Spleen (tissue), 13 donors: ENCODE measurements at places on chromosomes 11 and 22. TPM values are rescaled to one million over a fixed set of nuclear protein-coding genes. Genes with fewer than 3 reads are reported as not detected.

- H3K27me3 ChIP-seq = no peaks in the 10 kb centered on the region
- H3K27ac ChIP-seq = no peak overlapping the region
- no peak for DNase-seq
- H3K4me3 ChIP-seq = no peak overlapping the region
- H3K4me1 ChIP-seq = no peaks in the 10 kb centered on the region
- H3K36me3 ChIP-seq = no peaks in the 10 kb centered on the region
Measured at GRCh38 chr11:79648766-79649520, 208.1 kb upstream of the TENM4 start.

DNA sequence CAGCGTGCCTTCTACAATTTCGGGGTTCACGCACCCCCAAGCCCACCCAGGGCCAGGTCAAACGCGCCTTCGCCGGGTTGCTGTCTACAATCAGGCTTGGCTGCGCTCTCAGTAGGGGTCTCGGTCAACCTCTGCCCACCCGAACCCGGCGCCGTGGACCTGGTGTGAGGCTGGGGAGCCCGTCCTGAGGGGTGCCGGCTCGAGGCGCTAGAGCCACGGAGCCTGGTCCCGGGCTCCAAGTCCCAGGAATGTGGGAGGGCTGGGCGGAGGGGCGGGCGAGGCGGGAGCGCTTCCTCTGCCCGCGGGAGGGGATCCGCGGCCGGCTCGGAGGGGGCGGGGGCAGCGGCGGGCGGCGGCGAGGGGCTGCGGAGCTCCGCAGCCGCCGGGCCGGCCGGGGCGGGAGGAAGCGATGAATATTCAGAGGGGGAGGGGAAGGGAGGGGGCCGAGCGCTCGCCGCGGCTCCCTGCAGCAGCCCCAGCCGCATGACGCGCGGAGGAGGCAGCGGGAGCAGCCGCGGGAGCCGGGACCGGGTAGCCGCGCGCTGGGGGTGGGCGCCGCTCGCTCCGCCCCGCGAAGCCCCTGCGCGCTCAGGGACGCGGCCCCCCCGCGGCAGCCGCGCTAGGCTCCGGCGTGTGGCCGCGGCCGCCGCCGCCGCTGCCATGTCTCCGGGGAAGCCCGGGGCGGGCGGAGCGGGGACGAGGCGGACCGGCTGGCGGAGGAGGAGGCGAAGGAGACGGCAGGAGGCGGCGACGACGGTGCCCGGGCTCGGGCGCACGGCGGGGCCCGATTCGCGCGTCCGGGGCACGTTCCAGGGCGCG lies at the start of gene PTPRJ:
Gene PTPRJ (plus strand): TSS at position 472 of the 819 bp plus-strand sequence. CDS start 354 bp downstream, outside the sequence.
- H3K27me3 ChIP-seq = no peaks in the 10 kb centered on the region
- H3K36me3 ChIP-seq = no peaks in the 10 kb centered on the region
- peak within 1 kb of the TSS; percentile 84 for H3K4me3 ChIP-seq
- DNase-seq = peak; percentile 93
- peak within 1 kb of the TSS; percentile 92 for H3K27ac ChIP-seq

Gene RAB39A
- 2.0 TPM for polyA plus RNA-seq

GRCh38 chr11:97610000-97610399 lies 1220.2 kb downstream of the JRKL start:
- H3K27ac ChIP-seq = no peak overlapping the region
- no peaks in the 10 kb centered on the region for H3K4me1 ChIP-seq
- DNase-seq = no peak

DNA sequence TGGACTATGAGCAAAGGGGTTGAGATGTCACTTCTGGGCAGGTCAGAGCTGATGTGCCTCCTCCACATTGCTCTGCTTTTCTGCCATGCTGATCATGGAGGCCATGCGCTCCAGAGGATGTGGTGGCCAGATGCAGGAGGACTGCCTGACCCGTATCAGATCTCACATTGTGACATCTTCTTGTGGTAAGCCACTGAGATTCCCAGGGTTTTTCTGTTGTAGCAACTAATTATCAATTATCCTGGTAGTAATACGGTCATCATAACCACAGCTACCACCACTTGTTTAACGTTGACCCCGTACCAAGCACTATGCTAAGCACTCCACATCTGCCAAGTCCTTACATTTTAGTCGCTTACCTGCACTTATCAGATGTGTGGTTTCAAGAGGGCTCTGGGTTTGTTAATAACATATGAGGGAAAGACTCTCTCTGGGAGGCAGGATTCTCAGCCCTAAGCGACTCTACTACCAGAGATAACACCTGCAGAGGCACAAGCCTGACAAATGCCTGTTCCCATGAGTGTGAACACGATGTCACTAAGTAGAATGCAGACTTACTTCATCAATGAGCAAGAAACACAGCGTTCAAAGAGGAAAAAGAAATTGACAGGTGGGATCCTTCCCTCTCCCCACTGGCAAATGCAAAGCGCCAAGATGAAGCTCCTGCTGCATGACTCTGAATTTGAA lies 63.6 kb upstream of the TIMP3 start:
- no peaks in the 10 kb centered on the region for H3K4me1 ChIP-seq
- no peak for DNase-seq
- H3K27me3 ChIP-seq = no peaks in the 10 kb centered on the region
- no peak overlapping the region for H3K4me3 ChIP-seq

Gene EFCAB6
- 0.14 TPM for polyA plus RNA-seq
